ENCODE measurements at places on chromosomes 3 and 15.

- no peak for DNase-seq
Observed at GRCh38 chr15:60535265-60535664, 56.3 kb upstream of the ICE2 start.

GRCh38 chr3:13509059-13509815 lies 29.1 kb downstream of the HDAC11 start:
- DNase-seq = no peak

- no peak for DNase-seq
Observed at GRCh38 chr3:51379746-51380455, 5.2 kb upstream of the MANF start.

GRCh38 chr15:101136381-101137268 lies 115.2 kb downstream of the CHSY1 start:
- no peak for DNase-seq

DNA sequence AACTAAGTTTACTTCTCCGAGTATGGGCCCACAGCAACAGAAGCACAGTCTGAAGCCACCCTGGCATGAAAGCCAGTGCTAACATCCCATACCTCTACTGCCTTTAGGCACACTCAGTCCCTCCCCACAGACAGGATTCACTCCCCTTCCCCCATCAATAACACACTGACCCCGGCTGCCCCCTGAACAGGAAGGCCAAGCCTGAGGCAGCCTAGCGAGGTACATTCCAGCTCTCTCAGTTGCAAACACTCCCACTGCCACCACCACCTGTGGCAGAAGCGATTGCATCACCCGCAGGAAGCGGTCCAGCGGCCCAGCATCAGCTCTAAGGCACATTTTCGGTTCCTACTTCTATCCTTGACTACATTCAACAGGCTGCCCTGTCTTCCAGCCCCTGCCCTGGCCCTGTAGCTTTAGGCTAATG lies 7.0 kb upstream of the BMF start:
- no peak for DNase-seq

DNA sequence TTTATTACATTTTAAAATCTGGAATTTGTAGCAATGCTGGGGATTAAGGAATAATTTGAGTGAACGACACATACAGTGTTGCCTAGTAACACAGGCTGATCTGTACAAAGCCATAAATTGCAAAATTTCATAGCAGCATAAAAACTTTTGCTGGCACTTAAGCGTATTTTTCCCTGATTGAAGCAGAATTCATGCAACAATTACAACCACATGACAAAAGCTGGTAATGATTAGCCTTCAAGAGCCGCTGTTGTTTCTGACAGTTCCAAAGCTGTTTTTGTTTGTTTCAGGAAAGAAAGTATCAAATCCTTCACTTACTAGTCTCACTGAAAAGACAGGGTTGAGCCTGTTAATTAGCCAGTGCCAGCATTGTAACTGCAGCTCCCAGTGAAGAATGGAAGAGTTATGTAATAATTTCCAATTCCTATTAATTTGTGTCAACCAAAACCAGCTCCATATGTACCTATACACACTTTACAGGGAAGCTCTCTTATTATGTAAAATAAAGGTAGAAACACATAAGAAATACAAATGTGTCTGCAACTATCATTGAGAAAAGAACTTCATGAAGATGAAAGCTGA lies 60.7 kb downstream of the AGTR1 start:
- no peak for DNase-seq

DNA sequence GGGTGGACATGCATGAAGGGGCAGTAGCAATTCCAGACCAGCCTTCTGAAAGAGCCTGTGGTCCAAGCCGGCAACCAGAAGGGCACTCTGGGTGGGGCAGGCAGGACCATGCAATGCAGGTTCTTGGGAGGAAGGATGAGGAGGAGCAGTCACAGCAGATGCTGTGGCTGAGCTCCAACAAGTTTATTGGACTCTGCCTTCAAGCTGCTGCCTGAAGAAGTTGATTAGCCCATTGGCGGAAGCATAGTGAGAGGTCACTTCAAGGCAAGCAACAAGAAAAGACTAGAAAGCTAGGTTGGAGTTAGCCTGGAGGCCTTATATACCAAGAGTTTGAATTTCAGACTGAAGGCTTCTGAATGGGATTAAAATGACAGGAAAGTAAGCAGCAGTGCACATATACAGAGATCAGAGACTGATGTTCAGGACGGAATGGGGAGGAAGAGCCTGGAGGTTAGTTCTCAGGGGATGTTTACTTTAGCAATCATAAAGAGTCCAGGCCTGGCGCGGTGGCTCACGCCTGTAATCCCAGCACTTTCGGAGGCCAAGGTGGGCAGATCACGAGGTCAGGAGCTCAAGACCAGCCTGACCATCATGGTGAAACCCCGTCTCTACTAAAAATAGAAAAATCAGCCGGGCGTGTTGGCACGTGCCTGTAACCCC lies 39.9 kb downstream of the SFMBT1 start:
- DNase-seq = no peak

- DNase-seq = no peak
Observed at GRCh38 chr3:33019981-33020380, 68.5 kb downstream of the CCR4 start.

DNA sequence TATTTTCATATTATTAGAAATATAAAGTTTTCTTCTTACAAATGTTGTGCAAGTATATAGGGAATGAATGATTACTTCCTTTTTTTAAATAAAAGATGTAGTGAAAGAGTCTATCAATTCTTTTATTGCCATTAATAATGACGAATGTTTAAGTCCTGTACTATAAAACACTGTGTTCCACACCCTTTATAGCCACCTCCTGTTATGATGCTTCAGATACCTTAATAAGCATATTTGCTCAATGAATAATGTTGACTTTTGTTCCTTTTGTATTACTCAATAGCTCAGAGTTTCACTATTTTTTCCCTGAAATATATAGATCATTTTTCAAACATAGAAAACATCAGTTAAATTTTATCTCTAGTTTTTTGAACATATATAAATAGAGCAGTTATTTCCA lies 378.2 kb upstream of the THBS1 start:
- no peak for DNase-seq

- peak; percentile 93 for DNase-seq
Observed at GRCh38 chr3:177835008-177835407, 637.7 kb upstream of the TBL1XR1 start.

DNA sequence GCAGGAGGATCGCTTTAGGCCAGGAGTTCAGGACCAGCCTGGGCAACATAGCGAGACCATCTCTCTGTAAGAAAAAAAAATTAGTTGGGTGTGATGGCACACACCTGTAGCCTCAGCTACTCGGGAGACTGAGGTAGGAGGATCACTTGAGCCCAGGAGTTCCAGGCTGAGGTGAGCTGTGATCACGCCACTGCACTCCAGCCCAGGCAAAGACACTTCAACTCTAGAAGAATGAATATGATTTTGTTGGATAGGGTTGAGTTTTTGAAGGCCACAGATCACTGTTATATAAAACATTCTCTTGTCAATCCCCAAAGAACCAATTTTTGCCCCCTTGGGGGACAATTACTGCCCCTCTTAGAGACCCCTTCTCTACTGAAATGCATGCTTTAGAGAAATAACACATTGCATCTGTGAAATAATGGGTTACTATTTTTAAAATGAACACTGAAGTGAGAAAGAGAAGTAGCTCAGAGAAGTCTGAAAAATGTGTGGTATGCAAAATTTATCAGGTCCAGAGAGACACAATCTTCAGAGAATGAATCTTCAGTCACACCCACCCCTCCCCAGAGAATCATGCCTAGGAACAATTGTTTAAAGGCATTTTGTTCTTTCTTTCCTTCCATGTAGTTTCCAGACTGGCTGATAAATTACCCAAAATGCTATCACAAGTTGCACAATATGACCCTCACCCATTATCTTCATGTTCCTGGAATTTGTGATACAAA lies 42.7 kb downstream of the METTL6 start:
- DNase-seq = no peak

DNA sequence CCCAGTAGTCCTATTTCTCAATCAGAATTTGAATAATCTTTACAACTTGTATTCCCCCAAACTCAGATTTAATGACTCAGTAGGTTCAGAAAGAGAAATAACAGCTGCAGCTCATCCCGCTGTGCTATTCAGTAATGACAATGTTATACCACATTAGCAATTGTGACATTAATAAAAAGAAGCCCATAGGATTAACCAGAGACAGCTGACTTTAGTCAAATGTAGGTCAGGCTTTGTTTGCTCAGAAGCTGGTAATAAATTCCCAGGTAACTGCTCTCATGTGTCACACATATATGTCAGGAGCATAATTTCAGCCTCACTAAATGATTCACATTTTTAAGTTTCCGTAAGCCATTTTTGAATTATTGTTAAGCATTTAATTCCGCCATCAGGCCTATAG lies 222.0 kb upstream of the UBE2E2 start:
- no peak for DNase-seq

GRCh38 chr3:143427631-143428030 lies 308.1 kb downstream of the CHST2 start:
- DNase-seq = no peak

DNA sequence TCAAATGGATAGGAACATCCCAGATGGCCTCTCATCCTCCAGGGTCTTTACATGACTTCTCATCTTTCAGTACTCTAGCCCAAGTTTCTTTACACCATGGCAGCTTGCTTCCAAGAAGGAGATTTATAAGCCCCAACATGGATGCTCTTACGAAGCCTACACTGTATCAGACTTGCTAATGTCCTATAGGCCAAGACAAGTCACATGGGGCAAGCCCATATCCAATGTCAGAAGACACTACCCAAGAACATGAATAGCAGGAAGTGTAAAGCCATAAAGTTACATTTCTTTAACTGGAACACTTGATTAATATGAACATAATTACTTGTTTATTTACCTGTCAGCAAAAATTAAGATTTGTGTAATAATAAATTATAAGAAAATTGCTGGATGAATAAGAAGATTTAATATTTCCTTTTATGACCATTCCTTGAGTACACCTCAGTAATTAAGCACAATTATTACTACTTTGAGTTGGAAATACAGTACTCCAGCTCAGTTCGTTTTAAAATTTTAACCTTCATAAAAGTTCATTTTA lies 5.1 kb downstream of the SPESP1 start:
- DNase-seq = no peak

GRCh38 chr15:44726136-44726535 lies 10.2 kb upstream of the TRIM69 start:
- DNase-seq = peak; percentile 23

GRCh38 chr15:37094915-37095711 lies 5.2 kb downstream of the MEIS2 start:
- DNase-seq = no peak

DNA sequence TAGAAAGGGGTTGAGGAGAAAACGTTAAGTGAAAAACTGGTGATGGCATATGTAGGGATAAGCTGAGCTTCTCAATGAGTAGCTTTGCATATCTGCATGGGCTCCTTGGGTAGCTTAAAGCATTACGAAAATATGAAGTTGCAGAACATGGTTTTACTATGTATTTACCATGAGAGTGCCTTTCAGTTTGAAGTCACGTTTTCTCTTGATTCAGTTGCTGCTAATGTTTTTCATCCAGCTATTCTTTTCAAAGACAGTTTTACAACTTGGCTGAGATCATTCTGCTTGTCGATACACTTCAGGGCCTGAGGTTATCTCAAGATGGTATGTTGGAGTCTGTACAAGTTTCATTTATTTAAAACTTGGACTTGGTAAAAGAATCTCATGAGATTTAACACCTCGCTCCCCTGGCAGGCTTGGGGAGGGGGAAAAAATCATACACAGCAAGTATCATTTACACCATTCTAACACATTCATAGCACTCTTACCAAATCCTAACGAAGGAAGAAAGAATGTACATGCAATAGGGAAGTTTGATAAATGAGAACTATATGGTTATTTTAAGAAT lies 103.3 kb upstream of the CMC1 start:
- no peak for DNase-seq

GRCh38 chr15:51104512-51104911 lies 9.8 kb upstream of the TNFAIP8L3 start:
- peak; percentile 94 for DNase-seq

- no peak for DNase-seq
Observed at GRCh38 chr3:135117977-135118376, 322.9 kb downstream of the EPHB1 start.

GRCh38 chr3:164250923-164251322 lies 827.4 kb downstream of the SI start:
- DNase-seq = no peak

GRCh38 chr3:26089249-26089648 lies 299.4 kb downstream of the OXSM start:
- no peak for DNase-seq

DNA sequence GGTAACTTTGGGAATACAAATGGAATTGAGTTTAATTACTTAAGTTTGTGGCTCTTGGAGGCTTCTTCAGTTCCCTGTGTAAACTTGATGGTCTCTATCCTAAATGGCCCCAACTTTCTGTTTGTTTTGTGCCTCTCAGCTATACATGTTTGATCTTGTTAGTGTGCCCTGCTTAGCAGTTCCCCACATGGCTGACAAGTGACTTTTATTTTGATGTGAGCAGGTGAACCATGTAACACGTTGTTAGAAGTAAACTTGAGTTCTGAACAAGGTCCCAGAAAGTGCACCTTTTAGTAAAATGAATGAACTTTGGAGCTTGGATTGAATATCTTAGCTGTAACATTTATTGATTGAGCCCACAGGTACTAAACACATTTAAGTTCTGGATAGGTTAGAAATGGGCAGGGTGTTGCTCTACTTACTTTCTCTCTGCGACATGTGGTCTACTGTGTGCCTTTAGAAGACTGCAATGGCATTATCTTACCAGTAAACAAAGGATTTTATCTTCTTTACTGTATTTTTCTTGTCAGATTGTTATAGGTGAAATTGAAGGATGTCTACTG lies 4.5 kb downstream of the LSM3 start:
- DNase-seq = no peak

Measured in fibroblast of lung (primary cell).